ENCODE measurements at places on chromosomes 4 and X.

- DNase-seq: no peak
These were observed 112.0 kb upstream of the TBL1X start for GRCh38 chrX:9352694-9353411.

DNA sequence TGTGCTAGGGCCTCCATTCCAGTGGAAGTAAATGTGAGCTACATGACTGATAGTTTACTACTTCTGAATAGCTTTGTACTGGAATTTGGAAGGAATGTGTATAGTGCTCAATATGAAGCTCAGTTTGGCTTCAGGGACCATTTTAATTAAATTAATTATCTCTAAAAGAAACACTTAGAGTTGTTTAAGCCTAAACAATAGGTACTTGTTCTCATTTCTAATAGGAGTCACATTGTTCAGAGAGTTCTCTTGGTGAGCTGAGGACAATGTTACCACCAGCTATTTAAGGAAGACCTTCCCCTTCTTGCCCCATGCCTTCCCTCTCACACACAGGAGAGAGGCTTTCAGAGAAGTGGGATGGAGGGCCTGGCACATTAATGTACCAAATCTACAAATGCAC, 78.3 kb downstream of the CHIC2 start:
- no peak for DNase-seq

GRCh38 chr4:170198747-170199146, 109.0 kb upstream of the AADAT start:
- no peak for DNase-seq

DNA sequence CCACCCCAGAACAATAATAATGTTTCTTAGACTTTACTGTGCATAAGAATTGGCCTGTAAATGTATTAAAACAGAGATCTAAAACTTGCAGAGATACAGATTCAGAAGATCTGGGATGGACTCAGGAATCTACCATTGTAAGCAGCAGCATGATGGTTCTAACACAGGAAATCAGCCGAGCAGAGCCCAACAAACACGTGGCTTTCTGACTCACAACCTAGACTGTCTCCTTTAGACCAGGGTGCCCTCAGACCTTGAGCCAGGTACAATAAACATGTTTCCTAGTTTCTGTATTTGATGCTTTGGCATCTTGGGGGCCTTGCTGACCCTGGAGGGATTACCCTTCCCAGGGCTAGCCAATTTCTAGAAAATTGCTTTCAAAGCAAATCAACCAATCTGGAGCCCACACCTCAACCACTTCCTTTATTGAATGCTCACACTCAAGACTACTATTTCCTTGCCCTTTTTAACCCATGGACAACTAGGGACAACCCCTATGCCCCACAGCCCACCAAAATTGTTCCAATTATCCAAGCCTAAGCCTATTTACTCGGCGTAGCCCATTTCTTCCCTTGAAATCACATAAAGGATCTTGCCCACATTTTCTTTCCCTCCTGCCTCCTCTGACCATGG, 80.5 kb downstream of the TBC1D9 start:
- no peak for DNase-seq

- DNase-seq: no peak
These were observed 48.7 kb upstream of the FGF16 start for GRCh38 chrX:77398330-77398954.

DNA sequence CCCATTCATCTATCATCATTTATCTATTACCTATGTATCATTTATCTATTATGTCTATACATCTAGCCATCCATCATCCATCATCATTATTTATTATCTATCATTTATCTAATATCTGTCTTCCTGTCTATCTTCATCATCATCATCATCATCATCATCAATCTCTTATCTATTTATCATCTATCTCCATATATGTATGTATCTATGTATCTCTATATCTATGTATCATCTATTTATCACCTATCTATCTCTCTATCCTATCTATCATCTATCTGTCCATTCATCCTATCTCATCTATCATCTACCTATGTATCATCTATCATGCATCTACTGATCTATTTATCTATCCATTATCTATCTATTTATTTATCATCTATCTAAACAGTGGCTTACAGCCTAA, 3.8 kb upstream of the GYG2 start:
- DNase-seq: no peak

GRCh38 chrX:133985164-133985966, at the start of gene GPC3:
Gene GPC3 (minus strand): TSS chrX:133985594.
- no peak for DNase-seq

GRCh38 chr4:61312526-61312925, 112.4 kb downstream of the ADGRL3 start:
- DNase-seq: no peak
